ENCODE measurements at places on chromosomes 12 and 14.

GRCh38 chr14:32202998-32203882 lies at the start of gene RNU6-8:
TSS of gene RNU6-8 (minus strand) at chr14:32203269.
- peak; percentile 90 for DNase-seq
- no peaks in the 10 kb centered on the region for H3K27me3 ChIP-seq
- peak within 1 kb of the TSS; percentile 94 for H3K4me3 ChIP-seq
- no peaks in the 10 kb centered on the region for H3K36me3 ChIP-seq

GRCh38 chr14:31283578-31284252 lies 76.1 kb upstream of the HECTD1 start:
- H3K27me3 ChIP-seq: no peaks in the 10 kb centered on the region
- no peak for DNase-seq
- H3K36me3 ChIP-seq: no peaks in the 10 kb centered on the region
- no peak overlapping the region for H3K27ac ChIP-seq
- H3K4me1 ChIP-seq: peaks cover 1% of the 10 kb centered on the region

- H3K4me3 ChIP-seq: no peak overlapping the region
- H3K27ac ChIP-seq: no peak overlapping the region
- peak; percentile 86 for DNase-seq
- H3K27me3 ChIP-seq: no peaks in the 10 kb centered on the region
- H3K36me3 ChIP-seq: peaks cover 5% of the 10 kb centered on the region
These were observed 69.4 kb downstream of the ATXN2 start for GRCh38 chr12:111529424-111530368.

- no peak overlapping the region for H3K4me3 ChIP-seq
- DNase-seq: no peak
- peaks cover 48% of the 10 kb centered on the region for H3K4me1 ChIP-seq
- no peaks in the 10 kb centered on the region for H3K36me3 ChIP-seq
- no peaks in the 10 kb centered on the region for H3K27me3 ChIP-seq
- no peak overlapping the region for H3K27ac ChIP-seq
These were observed 130.7 kb upstream of the HIF1A start for GRCh38 chr14:61564618-61565091.

GRCh38 chr14:24032727-24033418 lies 18.9 kb upstream of the CARMIL3 start:
- DNase-seq: peak; percentile 50
- H3K27me3 ChIP-seq: no peaks in the 10 kb centered on the region
- peaks cover 10% of the 10 kb centered on the region for H3K4me1 ChIP-seq

DNA sequence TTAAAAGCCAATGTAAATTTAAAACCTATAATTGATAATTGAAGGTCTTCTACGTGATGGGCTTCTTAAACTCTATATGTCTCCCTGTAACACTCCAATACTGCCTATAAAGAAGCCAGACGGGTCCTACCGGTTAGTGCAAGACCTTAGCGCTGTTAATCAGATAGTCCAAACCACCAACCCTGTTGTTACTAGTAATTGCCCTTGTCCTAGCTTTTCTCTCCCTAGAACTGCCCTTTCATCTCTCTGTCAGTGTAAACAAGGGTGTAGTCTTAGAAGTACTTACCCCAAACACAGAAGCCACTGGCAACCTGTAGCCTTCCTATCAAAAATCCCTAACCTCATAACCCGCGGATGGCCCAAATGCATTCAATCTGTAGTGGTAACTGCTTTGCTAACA lies 243.0 kb upstream of the DIO3 start:
- no peaks in the 10 kb centered on the region for H3K36me3 ChIP-seq
- H3K4me1 ChIP-seq: no peaks in the 10 kb centered on the region
- DNase-seq: no peak
- no peaks in the 10 kb centered on the region for H3K27me3 ChIP-seq

DNA sequence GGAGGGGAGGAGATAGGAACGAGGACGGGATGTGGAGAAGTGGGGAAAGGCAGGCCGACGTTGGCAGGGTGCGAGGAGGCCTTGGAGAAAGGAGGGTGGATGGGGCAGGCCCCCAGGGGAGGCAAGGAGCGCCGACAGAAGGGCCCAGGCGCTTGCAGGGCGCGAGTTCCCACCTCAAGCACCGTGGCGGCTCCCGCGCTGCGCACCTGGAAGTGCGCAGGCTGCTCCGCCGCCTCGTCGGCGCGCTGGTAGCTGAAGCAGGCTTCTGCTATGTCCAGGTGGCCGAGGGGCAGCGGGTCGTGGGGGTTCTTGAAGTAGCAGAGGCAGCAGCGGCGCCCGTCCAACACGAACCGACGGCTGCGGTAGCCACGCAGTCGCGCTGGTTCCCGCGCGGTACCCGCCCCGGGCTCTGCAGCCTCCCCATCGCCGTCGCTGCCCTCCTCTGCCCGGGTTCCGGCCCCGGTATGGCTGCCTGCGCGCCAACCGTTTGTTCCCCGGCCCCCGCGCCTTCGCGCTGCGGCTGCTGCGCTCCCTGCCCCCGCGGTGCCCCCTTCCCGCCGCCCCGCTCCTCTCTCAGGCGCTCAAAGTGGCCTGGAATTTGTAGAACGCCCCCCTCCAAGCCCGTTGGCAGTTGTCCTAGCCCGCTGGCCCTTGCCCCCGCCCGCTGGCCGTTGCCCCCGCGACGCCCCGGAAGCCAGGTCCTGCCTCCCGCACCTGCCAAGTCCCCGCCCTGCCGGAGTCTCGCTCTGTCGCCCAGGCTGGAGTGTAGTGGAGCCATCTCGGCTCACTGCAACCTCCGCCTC lies 1.1 kb upstream of the ACTR6 start:
- peak overlapping the region; percentile 90 for H3K27ac ChIP-seq
- H3K4me1 ChIP-seq: peaks cover 3% of the 10 kb centered on the region
- no peaks in the 10 kb centered on the region for H3K27me3 ChIP-seq
- H3K4me3 ChIP-seq: peak overlapping the region; percentile 97
- peak; percentile 57 for DNase-seq

DNA sequence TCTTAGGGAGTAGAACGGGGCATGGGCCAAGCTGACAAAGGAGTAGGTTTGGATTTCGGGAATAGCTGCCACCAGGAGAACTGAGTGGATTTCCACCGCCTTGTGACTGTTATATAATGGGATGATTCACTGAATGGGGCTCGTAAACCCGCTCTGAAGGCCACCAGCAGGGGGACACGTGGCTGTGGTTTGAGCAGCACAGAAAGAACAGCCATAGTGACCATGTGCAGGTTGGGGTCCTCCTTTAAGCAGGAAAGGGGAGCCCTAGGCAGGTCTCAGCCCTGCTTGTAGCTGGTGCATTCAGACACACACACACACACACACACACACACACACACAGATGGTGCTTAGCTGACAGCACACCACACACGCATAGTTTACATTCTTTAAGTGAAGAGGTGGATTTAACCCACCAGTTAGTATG lies 8.6 kb upstream of the ASB2 start:
- no peak for DNase-seq
- no peak overlapping the region for H3K4me3 ChIP-seq
- H3K4me1 ChIP-seq: peaks cover 3% of the 10 kb centered on the region
- H3K27me3 ChIP-seq: no peaks in the 10 kb centered on the region
- H3K36me3 ChIP-seq: no peaks in the 10 kb centered on the region

DNA sequence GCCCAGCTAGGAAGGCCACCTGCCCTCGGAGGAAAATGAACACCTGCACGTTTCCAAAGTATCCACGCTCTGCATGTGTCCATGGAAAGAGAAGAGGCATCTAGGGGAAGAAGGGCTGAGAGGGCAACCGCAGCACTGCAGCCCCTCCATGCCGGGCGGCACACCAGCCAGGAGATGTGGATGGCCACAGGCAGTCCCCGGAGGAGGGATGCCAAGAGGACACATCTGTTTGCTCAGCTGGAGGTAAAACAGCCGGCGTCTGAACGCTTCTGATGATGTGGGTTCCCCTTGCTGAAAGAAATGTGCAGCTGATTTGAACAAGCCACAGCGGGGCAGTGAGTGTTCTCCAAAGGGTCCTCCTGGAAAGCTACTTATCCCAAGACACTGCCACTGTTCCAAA lies 34.0 kb downstream of the CHGA start:
- H3K27me3 ChIP-seq: no peaks in the 10 kb centered on the region
- H3K36me3 ChIP-seq: peaks cover 56% of the 10 kb centered on the region
- no peak overlapping the region for H3K27ac ChIP-seq
- no peak for DNase-seq
- H3K4me1 ChIP-seq: no peaks in the 10 kb centered on the region

- no peak overlapping the region for H3K4me3 ChIP-seq
- no peaks in the 10 kb centered on the region for H3K27me3 ChIP-seq
- DNase-seq: peak; percentile 49
These were observed 14.9 kb downstream of the C2CD5 start for GRCh38 chr12:22529281-22530060.

DNA sequence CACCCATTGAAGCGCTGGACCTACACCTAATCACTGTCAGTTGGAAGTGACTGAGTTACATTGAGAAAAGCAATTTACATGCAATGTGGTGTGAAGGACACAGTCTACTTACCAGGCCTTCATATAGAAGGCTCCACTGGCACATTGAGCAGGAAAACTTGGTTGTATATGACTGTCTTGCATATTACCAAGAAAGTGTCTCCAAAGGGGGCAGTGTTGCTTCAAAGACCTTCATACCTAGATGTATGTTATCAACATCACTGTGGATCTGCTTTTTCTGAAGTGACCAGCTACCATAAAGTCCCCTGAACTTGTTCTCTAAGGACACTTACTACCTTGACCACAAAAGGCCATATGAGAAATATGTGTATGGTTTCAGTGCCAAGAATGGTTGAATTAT lies 64.1 kb downstream of the NELL2 start:
- H3K27me3 ChIP-seq: no peaks in the 10 kb centered on the region
- no peaks in the 10 kb centered on the region for H3K4me1 ChIP-seq
- no peaks in the 10 kb centered on the region for H3K36me3 ChIP-seq
- DNase-seq: no peak
- H3K27ac ChIP-seq: no peak overlapping the region
- H3K4me3 ChIP-seq: no peak overlapping the region

- no peak for DNase-seq
- no peaks in the 10 kb centered on the region for H3K36me3 ChIP-seq
- H3K4me1 ChIP-seq: no peaks in the 10 kb centered on the region
- no peak overlapping the region for H3K27ac ChIP-seq
- no peak overlapping the region for H3K4me3 ChIP-seq
These were observed 50.2 kb downstream of the MYF5 start for GRCh38 chr12:80766897-80767296.

DNA sequence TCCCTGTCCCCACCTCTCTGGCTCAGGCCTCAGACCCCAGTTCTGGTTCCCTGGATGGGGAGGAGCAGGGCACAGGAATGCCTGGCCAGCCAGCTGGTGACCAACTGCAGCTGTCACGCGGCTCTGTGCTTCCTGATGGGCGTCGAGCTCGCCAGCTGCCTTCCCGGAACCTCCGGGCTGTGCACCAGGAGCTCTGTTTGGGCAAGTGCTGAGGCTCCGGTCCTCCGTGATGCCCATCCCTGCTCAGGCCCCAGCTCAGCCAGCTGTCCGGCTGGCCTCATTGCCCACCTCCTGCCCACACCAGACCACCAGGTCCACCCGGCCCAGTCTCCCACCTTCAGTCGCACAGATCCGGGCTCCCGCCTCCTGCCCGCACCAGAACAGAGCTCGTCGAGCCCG lies 4.8 kb downstream of the IFFO1 start:
- H3K27ac ChIP-seq: peak overlapping the region; percentile 15
- H3K4me3 ChIP-seq: no peak overlapping the region
- peaks cover 33% of the 10 kb centered on the region for H3K4me1 ChIP-seq
- H3K36me3 ChIP-seq: peaks cover 32% of the 10 kb centered on the region
- DNase-seq: no peak
- H3K27me3 ChIP-seq: no peaks in the 10 kb centered on the region
